Neuronal stem cell (in vitro differentiated cells): ENCODE measurements at places on chromosomes 4 and X.

DNA sequence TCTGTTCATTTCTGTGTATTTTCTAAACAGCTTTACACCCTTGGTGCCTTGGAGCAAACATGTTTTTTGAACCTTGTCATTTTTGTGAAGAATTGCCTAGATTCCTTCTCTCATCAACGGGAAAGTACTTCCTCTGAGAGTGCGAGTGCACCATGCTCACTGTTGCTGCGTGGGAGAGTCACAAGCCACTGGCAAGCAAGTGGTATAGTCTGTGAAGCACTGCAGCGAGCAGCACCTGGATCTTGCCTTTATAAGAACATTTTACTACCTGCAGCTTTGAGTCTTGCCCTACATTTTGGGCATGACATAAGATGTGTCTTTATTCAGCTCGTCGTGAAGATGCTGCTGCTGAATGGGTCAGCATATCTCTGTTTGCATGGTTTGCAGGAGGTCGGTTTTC is 44.9 kb downstream of the HADH start:
- no peak for DNase-seq

DNA sequence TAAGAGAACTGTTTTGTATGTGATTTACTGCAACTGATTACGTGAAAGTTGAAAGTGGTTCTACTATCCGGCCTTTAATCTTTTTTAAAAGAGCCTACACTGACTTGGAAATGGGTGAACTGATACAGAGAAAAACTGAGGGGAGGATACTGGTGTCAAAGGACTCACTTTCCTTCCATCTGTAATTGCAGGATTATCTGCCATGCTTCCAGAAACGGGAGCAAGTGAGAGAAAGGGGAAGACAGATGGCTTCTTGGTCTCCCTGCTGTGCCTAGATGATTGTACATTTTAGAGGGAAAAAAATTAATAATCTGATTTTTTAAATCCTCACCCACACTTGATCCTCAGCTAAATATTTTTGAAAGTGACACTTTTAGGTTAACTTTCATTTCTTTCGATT is 88.3 kb upstream of the GRID2 start:
- DNase-seq: no peak

- DNase-seq: no peak
Measured at GRCh38 chr4:140291259-140291658, 82.2 kb upstream of the SCOC start.

GRCh38 chrX:13397878-13398818 is 78.3 kb upstream of the ATXN3L start:
- DNase-seq: peak; percentile 1

DNA sequence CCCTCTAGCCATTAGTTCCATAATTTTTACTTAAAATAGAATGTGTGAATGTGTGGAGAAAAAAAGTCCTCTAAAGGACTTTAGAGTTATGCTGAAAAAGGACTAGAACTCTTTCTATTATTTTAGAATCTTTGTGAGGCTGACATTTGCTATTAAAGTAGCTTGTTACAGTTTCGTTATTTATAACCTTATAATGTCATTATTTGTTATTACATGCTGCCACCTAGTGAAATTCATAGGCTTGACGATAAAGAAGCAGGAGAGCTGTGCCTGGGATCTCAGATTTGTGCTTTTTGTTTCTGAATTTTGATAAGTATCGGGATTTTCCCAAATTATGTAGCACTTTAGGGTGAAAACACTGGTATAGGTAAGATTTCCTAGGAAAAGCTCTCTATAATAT is 38.5 kb upstream of the TAPT1 start:
- DNase-seq: no peak

- DNase-seq: no peak
Measured at GRCh38 chrX:25178555-25178954, 162.8 kb upstream of the ARX start.

GRCh38 chr4:109254845-109255244 is 47.6 kb downstream of the COL25A1 start:
- no peak for DNase-seq

DNA sequence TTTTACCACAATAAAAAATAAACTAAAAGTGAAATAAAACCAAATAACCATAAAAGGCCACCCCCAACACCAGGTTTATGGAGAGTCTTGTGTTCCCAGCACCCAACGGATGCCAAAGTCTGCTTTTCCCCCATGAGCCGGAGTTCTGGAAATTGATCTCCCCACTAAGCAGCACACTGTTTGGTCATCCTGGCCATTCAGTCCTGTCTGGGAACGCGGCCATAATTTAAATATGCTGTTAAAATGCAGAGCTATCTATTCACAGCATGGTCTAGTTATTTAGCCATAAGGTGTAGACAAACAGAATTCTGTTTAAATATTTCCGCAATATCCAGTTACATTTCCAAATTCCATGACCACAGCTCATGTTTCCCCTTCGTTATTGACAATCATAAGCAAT is 129.6 kb upstream of the TBL1X start:
- DNase-seq: no peak

DNA sequence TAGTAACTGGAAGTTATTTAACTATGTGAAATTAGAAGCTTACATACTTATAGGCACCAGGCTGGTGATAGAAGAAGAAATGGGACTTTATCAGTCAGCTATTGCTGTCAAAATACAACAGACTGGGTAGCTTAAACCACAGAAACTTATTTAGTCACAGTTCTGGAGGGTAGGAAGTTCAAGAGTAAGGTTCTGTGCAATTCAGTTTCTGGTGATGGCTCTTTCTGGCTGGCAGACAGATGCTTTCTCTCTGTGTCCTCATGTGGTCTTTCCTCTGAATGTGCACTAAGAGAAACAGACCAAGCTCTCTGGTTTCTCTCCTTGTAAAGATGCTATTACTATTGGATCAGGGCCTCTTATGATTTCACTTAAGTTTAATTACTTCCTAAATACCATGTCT is 92.1 kb upstream of the ANKRD50 start:
- no peak for DNase-seq

DNA sequence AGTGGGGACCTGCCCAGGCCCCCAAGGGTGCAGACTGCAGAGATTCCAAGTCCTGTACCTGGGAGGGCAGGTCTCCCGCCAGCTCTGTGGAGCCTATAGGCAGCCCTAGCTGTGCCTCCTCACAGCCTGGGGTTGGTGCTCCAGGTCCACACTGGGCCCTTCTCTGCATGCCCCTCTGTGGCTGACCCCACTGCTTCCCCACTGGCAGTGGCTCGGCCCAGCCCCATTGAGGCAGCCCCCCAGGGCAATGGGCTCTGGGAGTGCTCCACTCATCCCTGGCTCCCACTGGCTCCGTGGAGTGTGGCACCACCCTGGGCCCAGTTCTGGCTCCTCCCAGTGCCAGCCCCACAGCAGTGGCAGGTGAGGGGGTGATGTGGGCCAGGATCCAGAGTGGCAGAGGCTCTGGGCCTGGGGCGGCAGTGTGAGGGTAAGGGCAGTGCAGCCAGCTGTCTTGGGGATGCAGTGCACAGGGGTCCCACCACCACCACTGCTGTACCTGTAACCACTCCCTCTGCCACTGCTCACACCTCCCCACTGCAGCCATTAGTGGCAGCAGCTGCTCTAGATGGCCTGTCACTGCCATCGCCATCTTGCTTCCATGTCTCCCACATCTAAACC is 312.2 kb downstream of the GPM6A start:
- DNase-seq: no peak

GRCh38 chr4:112173593-112174558 is 28.6 kb downstream of the FAM241A start:
- DNase-seq: no peak

GRCh38 chr4:19844446-19844845 is 407.3 kb upstream of the SLIT2 start:
- DNase-seq: no peak

- DNase-seq: no peak
Measured at GRCh38 chr4:80948141-80948540, 82.4 kb upstream of the BMP3 start.

DNA sequence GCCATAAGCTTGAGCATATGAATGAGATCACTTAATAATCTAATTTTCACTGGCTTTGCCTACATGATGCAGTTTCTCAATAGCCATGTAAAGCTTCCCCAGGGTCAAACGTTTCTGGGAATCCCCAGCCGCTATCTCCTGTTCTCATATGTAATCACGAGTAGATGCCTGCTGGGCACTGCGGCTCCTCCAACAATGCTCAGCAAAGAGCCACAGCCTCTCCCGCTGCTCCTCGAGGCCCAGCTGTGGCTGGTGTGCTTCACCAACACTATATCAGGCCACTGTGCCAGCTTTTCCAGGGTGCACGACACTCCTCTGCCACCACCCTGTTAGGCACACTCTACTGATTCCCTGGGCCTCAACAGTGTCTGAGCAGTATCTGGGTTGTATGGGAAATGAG is 78.3 kb upstream of the RASGEF1B start:
- no peak for DNase-seq

- DNase-seq: no peak
Measured at GRCh38 chr4:83657336-83657735, 121.4 kb downstream of the GPAT3 start.

DNA sequence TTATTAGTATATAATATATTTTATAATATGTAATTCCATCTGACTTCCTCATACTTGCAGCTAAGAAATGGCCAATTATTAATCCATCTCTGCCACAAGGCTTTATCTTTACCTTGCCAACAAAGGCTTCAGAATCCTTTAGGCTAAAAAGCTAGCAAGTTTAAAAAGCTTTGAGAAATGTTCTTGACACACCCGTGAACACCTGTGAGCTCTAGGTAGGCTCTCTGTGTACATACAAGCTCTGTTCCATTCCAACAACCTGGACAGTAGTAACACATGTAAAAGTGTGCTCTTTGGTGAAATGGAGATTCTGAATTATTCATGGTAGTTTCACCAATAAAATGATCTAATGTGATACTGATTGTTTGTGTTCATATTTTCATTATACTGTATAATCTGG is 49.7 kb upstream of the USP9X start:
- DNase-seq: no peak

- DNase-seq: no peak
Measured at GRCh38 chr4:72951147-72951546, 118.4 kb downstream of the COX18 start.

DNA sequence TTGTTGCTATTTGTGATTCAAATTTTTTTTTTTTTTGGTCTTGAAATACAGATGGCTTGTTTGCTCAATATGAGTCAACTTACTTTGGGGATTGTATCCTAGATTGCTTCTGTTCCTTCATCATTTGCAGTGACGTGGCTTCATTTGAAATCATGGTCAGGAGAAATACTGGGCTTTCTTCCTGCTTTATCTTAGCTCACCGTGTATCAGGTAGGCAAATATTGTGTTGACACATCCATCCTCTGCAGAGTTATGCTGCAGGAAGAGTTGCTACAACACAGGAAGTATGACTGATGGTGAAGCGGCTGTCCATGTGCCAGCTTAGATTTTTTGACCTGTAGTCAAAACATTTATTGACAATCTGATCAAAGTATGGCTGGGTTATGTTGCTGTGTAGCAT is 232.2 kb downstream of the C4orf33 start:
- no peak for DNase-seq

DNA sequence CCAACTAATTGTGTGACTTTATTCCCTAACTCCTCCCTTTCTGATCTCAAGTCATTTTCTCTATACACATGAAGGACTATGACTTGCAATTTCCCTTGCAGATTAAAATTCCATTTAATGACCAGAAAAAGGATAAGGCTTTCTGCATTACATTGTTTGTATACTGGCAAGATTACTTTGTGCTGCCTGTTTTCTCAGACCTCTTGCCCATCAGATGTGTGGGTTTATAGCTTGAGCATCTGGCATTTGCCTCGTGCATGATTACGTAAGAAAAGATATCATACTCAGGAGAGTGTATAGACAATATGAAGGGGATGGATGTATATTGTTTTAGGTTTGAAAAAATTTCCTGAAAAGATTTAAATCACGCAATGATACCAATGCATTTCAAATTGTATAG is 593.8 kb upstream of the SLIT2 start:
- DNase-seq: no peak

GRCh38 chr4:181944527-181944926 is 298.7 kb upstream of the TENM3 start:
- no peak for DNase-seq

GRCh38 chr4:83356899-83357661 is 22.4 kb upstream of the HPSE start:
- DNase-seq: no peak

- DNase-seq: no peak
Measured at GRCh38 chr4:82217986-82218715, 155.6 kb downstream of the HNRNPD start.

- DNase-seq: no peak
Measured at GRCh38 chrX:10509397-10509796, 111.0 kb downstream of the MID1 start.

- no peak for DNase-seq
Measured at GRCh38 chrX:152445926-152446325, 5.2 kb downstream of the GABRA3 start.

- DNase-seq: no peak
Measured at GRCh38 chr4:14178421-14178820, 550.9 kb upstream of the BOD1L1 start.

DNA sequence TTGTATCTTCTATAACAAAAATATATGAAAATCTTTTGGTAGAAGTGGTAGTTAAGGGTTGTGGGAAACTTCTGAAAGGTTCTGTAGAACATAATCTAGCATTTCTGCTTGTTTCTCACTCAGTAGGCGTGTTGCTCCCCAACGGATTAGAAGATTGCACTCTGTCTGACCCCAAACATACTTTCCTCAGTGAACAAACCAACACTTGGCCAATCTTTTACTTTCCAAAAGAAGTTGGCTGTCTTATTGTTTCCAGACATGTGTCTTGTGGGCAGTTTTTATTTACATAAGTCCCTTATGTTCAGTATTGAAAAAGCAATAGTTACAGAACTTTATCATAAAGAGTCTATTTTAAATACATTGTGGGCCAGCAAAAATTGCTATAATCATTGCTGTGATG is 312.8 kb upstream of the EPHA5 start:
- DNase-seq: no peak

- DNase-seq: no peak
Measured at GRCh38 chr4:158861766-158862165, 92.9 kb downstream of the FNIP2 start.

GRCh38 chr4:147816382-147817254 is 84.7 kb downstream of the ARHGAP10 start:
- no peak for DNase-seq

- DNase-seq: no peak
Measured at GRCh38 chr4:5037553-5038551, 13.4 kb upstream of the STK32B start.

- no peak for DNase-seq
Measured at GRCh38 chr4:34422472-34423175, 1821.7 kb downstream of the ARAP2 start.

DNA sequence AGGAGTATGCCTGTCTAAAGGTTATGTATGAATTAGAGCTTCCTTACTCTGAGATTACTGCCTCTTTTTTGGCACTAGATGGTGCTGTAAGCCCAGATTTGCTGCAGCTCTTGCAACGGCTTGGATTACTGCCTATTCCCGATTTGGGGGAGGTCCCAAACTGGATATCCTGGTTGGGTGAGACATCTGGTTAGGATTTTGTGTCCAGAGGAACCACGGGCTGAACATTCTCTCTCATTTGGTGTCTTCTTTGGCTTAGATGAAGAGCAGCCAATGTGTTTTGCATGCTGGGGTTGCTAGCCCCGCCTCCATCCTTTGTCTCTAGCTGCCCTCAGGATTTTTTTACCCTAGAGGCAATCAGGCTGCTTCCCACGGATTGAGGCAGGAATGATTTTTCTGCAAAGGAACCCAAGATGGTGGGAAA is 31.9 kb downstream of the F8A1 start:
- peak; percentile 47 for DNase-seq
